ENCODE measurements at places on chromosomes 2 and 18.

- DNase-seq, result no peak
Measured at GRCh38 chr2:140122001-140122400, 1341.8 kb upstream of the NXPH2 start.

DNA sequence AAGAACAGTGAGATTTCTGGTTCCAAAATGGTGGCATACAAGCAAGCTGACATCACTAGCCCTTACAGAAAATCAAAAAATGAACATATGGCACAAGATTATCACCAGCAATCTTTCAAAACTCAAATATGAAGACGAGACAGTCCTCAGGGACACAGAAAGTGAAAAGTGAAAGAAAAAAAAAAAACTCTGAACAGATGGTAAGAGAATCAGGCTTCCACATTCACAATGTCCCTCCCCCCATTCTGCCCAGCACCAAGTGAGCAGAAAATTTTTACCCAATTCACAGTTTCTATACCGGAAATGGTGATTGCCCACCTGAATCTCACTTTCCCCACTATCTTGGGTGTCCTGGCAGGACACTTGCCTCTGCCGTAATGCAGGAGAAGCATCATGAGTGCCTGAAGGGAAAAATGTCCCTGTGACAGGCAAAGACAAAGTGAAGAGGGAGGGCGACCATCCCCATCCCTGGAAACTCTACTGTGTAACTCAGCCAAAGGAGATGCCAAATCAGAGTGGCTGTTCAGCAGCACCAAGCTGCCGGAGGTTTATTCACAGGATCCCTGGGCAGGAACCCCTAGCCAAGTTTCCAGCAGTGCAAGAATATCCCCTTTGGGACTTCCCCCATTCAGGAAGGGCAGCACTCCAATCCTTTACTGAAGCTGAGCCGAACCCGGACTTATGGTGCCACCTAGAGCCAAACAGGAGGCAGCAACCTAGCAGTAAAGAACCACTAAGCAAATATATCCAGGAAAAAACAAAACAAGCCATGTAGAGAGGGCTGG is 312.2 kb downstream of the LRATD1 start:
- DNase-seq, result no peak

- DNase-seq, result no peak
Measured at GRCh38 chr2:149953627-149954026, 366.1 kb upstream of the MMADHC start.

- no peak for DNase-seq
Measured at GRCh38 chr18:41024792-41025191, 930.2 kb upstream of the PIK3C3 start.

DNA sequence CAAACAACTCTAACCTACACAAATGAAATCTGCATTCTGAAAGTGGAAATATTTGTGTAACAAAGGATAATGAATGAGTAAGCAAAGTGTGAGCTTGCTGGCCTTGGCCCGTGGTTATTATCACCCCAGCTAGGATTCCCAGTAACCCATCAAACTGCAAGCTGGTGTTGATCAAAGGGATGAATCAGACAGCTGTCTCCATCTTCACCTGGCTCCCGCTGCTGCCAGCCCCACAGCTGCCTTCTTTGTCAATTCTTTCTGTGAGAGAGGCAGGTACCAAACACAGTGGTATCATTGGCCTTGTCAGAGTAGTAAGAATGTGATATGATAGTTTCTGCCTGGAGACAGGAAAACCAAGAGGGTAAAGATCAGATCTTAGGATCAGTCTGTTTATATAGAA is 25.2 kb upstream of the RGPD4 start:
- DNase-seq, result no peak

DNA sequence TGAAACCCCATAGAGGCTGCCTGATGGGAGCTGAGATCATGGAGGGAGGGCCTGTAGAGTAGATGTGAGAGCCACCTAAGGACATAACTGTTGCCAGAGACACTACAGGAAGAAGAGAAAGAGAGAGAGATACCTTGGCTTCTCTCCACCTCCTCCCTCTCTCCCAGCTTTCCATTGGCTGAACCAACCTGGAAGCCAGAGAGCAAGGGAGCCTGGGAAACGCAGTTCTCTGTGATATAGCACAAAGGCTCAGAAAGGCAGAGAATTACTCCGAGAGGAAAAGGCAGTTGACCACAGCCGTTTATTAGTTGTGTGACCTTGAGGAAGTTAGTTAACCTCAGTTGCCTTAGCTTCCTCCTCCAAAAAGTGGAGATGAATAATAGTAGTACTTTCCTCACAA is 37.7 kb upstream of the MAT2A start:
- no peak for DNase-seq

- no peak for DNase-seq
Measured at GRCh38 chr18:11800566-11801334, 50.5 kb upstream of the CHMP1B start.

DNA sequence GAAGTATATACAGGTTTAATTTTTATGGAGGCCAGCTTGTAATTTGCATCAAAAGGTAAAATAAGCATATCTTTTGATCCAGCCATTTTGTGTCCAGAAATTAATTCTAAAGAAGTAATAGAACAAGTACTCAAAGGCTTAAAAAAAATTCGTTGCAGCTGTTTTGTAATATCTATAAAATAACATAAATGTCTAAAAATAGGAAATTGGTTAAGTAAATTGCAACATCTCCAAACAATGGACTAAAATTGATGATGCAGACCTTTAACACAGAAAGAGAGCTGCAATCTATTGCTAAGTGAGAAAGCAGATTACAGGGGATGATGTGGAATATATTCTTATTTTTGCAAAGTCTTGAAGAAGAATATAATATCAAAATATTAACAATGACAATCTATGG is 19.4 kb downstream of the AAK1 start:
- DNase-seq, result no peak

DNA sequence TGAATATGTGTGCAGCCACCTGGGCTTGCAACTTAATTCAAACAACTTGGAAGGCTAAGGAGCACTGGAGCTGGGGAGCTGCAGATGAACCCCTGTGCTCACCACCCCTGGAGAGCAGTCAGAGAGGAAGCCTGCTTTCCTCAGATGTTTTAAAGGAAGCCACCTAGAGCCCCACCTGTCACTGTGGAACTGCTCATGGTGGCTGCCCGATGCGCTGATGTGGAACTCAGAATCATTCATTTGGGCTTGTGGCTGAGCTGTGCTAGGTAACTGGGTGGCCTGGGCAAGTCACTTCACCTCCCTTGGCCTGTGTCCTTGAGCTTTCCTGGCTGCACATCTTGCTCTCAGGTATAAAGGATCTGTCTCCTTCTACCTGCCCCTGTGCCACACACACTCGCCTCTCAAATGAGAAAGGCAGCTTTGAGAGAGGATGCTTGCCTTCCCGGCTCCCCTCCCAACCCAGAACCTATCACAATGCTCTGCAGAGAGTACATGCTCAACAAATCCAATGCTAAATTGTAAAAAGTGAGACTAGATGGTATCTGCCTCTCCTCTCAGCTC is 41.3 kb downstream of the BCL11A start:
- no peak for DNase-seq

Data from stimulated activated CD8-positive, alpha-beta memory T cell treated with anti-CD3 and anti-CD28 coated beads, Interleukin-7, amount 100 ng/mL, for 1 hour (primary cell).